KBM-7 (cell line): ENCODE measurements at places on chromosomes 4 and X.

DNA sequence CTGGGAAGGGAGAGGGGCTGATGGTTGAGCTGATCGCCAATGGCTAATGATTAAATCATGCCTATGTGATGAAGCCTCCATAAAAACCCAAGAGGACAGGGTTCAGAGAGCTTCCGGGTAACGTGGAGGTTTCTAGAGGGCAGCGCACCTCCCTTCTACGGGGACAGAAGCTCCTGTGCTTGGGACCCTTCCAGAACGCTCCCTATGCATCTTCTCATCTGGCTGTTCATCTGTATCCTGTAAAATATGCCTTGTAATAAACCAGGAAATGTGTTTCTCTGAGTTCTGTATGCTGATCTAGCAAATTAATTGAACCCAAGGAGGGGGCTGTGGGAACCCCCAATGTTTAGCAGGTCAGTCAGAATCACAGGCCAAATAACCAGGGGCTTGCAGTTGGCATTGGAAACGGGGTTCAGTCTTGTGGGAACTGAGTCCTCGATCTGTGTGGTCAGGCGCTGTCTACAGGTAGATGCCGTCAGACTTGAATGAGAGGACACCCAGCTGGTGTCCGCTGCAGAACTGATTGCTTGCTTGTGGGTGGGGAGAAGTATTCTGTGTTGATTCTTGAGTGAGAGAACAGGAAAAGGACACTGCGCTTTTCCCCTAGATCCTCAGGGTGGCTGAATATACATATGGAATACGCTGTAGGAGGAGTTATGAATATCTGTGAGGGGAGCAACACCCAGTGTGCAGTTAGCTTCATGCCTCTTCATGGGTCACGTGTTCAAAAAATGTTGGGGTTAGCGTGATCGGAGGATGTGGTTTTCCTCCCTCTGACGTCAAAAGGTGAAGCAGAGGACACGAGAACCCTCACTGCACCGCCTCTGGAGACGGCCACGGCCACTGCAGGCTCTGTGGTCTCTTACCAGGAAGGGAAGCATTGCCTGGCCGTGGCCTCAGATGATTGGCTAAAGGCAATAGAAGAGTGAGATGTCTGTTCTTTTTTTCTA, 29.2 kb downstream of the HTT-AS start:
- peak; percentile 56 for DNase-seq

DNA sequence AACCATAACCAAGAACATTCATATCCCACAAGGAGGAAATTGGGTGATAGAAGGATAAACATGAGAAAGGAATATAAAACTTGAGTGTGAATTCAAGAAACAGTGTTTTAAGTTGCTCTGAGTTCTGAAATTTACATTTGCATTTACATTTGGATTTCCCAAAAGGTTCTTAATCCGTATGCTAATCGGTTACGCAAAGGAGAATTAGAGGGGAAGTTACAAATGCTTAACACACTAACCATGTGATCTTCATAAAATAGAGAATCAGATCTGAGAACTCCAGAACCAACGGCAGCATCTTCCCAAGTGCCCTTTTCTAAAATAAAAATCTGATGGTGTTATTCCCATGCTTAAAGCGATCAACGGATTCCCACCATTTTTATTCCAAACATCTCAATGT, 48.0 kb downstream of the PROM1 start:
- no peak for DNase-seq

DNA sequence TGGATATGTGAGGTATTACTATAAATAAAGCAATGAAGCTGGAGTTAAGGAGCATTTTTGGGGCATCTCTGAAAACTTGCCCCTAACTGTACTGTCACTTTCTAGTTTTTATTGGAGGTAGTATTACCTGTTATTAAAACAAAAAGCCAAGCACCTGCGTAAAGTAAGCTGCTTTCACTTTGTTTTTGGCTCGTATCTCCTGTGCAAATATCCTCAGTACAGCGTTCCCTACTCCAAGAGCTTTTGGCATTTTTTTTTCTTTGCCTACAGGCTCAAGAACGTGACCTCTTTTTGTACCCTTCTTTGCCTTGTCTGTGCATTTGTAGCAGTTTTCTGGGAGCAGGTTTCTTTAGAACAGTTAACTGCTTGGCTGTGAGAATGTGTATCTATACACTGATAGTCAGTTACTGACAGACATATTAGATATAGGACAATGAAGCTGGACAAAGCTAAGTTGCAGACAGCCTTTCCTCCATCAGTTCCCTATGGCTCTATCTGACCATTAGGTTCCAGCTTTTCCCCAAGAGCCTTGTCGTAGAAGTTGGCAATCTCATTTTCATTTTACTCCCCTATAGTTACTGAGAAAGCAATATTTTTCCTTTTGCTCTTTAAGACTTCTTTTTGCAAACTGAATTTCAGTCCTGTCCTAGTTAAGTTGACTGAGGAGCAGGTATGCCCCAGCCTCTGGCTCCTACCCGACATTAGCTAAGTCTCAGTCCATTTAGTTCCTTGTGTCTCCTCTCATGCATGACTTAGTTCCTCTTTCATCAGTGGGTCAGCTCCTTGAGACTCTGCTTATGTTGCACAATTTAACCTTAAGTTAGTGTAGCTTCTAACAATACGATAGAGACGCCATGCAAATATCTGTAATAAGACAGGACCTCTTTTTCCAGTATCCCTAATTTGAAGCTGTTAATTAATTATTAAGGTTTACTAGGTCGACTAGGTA, 71.5 kb upstream of the HPRT1 start:
- DNase-seq = peak; percentile 79

GRCh38 chrX:152202886-152203285, 64.5 kb upstream of the MAGEA10 start:
- no peak for DNase-seq

DNA sequence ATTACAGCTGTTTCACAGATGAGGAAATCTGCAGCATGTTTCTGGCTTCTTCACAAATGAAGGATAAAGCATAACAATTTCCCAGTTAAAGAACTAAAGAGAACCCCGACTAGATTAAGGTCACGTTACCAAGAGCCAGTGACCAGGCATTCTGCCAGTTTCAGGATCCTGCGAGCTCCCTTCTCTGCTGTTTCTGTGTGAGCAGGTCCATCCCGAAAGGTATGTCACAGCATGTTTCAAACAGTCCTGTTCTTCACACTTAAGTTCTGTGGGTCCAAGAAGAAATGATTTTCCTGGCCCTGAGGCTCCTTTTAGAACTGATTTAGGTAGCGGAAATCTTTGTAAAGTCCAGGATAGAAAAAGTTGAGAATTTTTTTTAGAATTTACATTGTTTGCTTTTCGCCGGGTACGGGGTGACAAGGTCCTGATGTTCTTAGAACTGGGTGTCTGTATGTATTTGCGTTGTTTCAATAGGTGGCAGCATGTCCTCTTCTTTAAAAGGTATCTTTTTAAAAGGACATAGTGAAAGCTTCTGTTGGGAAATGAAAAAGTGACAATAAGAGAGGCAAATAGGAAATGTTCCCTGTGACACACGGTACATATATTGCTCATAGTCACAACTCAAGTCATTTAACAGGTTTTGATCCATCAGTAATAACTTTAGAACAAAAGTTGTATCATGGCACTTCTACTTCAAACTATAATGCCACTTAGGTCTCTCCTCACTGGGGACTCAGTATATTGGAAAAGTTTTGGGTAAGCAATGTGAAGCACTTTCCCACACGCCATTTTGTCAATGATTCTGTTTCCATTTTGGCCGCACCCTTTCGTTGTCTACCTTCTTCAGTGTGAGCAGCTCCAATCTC, 18.4 kb downstream of the IL21 start:
- DNase-seq = peak; percentile 33

- peak; percentile 62 for DNase-seq
These were observed 18.4 kb downstream of the IQSEC2 start for GRCh38 chrX:53262918-53263394.

DNA sequence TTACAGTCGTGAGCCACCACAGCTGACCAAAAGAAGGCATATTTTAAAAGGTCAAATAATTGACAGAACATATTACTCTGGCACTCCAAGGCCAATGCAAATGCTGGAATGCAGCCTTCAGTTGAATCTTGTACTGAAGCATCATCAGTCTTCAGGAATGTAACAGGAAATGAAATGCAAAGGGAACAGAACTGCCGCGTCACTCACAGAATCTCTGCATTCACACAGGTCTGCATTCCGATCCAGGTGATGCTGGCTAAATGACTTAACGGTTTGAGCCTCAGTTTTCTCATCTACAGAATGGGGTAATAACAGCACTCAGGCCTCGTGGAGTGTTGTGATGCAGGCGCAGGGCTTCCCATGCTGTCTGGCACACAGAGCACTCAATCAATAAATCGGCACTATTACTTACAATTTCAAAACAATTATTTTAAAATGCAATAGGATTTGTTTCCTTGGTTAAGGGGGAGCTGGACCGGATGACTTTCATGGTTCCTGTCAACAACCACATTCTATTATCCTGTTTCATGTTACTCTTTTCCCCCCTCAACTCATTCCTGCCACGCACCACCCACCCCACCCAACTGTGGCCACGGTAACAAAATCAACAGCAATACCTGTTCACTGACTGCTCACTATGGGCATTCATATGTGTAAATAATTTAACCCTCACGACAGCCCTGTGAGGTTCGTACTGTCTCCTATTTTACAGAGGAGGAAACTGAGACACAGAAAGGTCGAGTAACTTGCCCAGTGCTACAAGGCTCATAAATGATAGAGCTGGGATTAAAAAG, 32.4 kb downstream of the IGFBP7 start:
- no peak for DNase-seq

- peak; percentile 77 for DNase-seq
These were observed 40.4 kb downstream of the RNF212 start for GRCh38 chr4:1072830-1073446.

- no peak for DNase-seq
These were observed 885.7 kb upstream of the ADGRL3 start for GRCh38 chr4:60314416-60314815.

- no peak for DNase-seq
These were observed 121.5 kb downstream of the PPEF1 start for GRCh38 chrX:18828832-18829404.

DNA sequence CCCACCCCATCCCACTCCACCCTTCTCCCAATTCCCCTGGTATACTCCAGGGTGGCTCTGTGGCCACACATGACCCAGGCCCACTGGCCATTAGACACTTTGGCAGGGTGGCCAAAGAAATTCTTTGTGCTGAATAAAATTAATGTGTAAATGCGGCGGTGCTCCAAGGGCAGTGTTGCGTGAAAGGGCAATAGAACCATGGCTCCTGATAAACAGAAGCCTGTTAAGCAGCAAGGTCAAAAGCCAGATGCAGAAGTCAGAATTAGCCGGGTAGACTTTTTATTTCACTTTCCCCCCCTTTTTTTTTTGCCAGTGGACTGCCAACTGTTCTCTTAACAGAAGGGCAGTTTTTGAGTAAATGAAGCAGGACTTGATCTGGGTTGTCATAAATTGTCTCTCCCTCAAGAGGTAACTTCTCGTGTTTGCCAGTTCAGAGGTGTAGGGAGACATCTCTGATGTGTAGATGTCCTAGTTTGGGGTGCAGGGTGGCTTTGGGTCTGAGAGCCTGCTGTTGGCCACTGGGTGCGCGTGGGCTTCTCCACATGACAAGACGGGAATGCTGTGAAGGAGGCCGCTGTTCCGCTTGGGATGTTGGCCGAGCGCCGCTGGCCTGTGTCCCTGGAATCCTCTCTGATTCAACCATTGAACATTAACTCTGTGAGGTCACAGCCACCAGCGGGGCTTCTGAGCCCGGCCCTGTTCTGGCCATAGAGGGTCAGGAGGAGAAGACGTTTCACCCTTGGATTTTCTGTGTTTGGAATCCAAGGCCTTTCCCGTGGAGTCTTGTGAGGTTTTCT, 139.5 kb downstream of the TBL1X start:
- DNase-seq = no peak

DNA sequence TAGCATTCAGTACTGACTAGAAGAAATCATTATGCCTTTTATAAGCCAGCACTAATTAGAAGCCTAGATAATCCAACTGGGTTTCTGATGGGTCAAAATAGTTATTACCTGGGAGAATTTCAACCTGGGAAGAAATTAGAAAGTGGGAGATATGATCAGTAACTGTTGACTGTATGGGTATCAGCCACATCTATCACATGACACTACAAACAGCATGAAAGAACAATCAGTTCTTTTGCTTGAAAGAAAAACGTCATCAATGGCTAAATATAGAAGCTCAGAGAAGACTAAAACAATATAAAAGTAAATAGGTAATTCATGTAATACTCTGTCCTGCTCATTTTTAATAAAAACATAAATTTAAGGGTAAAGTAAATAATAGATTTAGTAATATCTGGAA, 145.1 kb downstream of the CAMK2D start:
- no peak for DNase-seq

DNA sequence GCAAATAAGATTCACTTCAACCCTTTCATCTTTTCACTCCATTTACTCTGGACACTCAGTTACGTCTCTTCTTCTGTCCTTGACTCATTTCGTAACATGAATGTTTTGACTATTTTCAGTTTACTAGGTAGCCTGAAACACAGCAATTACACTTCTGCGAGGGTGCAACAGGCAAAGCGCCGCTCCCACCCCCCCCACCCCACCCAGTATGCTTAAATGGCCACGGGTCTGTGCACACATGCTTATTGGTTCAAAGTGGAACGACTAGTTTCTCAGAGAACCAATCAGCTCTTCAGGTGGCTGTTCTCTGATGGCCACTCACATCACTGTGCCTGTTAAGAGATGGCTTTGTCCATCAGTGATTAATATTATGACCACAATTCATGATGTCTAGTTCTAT, 3.5 kb downstream of the BEND4 start:
- DNase-seq = no peak

DNA sequence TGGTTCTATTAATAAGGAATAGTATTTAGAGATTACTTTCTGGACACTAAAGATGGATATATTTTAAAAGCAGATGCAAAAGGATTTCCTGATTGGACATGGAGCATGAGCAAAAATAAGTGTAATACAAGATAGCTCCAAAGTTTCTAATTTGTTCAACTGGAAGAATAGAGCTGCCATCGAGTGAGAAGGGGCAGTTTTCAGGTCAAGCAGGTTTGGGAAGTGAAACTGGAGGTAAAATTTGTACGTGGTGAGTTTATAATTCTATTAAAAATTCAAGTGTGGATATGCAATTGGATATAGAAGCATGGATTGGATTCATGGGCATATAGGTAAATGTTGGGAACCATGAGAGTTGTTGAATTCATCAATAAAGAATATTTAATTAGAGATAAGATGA, 31.8 kb downstream of the PRDM8 start:
- DNase-seq = no peak

DNA sequence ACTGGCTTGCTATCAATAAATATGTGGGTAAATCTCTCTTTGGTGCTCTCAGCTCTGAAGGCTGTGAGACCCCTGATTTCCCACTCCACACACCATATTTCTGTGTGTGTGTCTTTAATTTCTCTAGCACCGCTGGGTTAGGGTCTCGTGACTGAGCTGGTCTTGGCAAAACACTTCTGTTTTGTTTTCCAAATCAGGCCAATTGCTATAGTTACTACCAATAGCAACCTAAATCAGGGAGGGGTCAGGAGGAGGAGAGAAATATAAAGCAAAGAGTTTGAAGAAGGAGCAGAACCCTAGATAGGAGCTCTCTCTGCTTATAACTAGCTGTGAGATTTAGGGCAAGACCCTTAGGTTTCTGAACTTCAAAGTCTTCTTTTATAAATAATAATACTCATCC, 250.5 kb upstream of the IGFBP7 start:
- no peak for DNase-seq
